ENCODE measurements at places on chromosomes 6 and 20.

GRCh38 chr20:35561268-35561667, 19.4 kb downstream of the ERGIC3 start:
- no peak for DNase-seq

- DNase-seq = no peak
Measured at GRCh38 chr6:53426667-53427270, 78.0 kb upstream of the ELOVL5 start.

- DNase-seq = no peak
Measured at GRCh38 chr20:10927011-10927583, 253.3 kb upstream of the JAG1 start.

- no peak for DNase-seq
Measured at GRCh38 chr6:155660251-155660977, 204.8 kb upstream of the NOX3 start.

DNA sequence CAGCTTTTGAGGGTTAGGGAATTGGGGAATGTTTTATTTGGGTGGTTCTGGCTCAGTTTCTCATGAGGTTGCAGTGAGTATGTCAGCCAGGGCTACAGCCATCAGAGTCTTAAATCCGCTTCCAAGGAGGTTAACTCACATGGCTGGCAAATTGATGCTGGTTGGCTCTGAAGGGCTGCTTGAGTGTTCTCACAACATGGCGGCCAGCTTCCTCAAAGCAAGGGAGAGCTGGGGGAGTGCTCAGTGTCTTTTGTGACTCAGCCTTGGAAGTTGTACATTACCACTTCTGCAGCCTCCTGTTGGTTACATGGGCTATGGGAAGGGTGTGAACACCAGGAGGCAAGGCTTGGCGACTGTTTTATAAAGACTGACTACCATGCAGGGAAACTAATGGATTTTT, 17.8 kb upstream of the PPP1R3G start:
- no peak for DNase-seq

DNA sequence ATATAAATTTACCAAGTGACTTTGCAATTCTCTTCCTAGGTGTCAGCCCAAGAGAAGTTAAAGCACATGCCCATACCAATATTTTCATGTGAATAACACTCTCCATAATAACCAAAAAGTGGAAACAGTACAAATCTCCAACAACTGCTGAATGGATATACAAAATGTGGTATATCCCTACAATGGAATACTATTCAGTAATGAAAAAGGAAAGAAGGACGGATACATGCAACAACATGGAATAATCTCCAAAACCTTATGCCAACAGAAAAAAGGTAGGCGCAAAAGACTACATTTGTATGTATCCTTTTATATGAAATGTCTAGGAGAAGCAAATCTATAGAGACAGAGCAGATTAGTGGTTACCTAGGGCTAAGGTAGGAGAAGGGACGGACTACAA, 487.7 kb upstream of the ID4 start:
- DNase-seq = no peak

DNA sequence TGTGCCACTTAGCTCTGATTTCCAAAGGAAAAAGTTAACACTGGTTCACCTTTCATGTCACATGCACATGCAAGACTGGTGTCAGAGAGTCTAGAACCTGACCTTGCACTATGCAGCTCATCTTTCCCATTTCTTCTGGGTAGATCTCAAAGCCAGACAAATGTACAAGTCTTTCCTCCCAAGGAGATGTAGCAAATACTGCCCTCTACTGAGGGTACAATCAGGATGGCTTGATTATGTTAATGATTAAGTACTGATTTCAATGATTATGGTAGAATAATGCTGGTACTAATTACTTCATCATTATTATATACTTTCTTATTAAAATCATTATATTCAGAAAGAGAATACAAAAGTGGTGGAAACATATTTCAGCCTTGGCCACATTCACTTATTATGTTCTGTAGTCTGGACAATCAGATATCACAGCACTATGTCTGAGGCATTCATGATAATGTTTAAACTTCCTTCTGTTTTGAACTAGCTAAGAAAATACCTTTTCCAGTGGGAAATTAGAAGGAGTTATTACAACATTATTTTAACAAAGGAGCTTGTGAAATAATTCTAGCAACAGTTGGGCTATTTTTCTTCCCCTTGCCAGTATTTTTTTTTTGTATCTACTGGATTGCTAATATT, 68.5 kb upstream of the FOXO3 start:
- no peak for DNase-seq

- DNase-seq = no peak
Measured at GRCh38 chr6:135008941-135009290, 45.7 kb downstream of the HBS1L start.

DNA sequence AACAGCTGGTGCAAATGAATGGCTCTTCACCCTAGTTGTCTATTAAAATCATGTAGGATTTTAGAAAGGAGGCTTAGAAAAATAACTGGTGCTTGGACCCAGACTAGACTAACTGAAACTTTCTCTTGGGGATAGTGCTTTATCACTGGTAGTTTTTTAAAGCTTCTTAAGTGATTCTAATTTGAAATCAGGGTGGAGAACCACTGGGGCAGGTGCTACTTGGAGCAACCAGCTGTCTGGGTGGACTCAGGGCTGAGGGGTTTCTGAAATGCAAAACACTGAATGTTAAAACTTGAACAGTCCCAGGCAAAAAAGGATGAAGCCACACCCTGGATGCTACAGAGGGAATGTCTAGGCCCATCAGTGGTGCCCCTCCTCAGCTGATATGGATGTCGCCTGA, 81.2 kb downstream of the PXDC1 start:
- no peak for DNase-seq

DNA sequence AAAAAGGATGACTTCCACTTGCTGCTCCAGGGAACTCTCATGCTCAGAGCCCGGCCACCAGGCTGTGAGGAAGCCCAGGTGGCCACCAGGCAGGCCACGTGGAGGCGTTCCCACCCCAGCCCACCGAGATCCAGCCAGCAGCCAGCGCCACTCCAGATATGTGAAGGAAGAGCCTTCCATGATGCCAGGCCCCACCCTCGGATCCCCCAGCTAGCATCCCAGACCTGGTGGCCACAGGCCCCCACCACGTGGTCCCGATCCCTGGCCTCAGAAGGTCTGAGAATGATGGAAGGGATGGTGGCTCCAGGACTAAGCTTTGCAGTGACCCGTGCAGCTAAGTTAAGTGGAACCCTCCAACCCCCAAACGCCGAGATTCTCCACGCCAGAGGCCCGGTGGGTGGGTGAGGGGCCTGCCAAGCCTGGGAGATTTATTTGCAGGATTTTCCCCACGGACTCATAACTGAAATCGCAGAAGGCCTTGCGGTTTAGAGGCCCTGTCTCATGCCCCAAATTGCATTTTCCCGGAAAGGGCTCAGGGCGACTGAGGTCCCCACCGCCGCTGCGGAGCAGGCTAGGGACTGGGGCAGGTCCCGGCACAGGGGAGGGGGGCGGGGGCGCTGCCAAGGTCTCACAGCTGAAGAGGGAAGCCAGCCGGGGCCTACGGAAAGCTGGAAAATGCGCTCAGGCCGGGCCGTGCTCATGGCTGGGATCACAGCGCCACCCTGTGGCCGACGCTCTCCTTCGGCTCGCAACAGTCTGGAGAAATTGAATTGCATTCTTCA, 31.1 kb upstream of the CST7 start:
- no peak for DNase-seq

GRCh38 chr20:4546342-4546741, 175.4 kb upstream of the PRND start:
- no peak for DNase-seq

DNA sequence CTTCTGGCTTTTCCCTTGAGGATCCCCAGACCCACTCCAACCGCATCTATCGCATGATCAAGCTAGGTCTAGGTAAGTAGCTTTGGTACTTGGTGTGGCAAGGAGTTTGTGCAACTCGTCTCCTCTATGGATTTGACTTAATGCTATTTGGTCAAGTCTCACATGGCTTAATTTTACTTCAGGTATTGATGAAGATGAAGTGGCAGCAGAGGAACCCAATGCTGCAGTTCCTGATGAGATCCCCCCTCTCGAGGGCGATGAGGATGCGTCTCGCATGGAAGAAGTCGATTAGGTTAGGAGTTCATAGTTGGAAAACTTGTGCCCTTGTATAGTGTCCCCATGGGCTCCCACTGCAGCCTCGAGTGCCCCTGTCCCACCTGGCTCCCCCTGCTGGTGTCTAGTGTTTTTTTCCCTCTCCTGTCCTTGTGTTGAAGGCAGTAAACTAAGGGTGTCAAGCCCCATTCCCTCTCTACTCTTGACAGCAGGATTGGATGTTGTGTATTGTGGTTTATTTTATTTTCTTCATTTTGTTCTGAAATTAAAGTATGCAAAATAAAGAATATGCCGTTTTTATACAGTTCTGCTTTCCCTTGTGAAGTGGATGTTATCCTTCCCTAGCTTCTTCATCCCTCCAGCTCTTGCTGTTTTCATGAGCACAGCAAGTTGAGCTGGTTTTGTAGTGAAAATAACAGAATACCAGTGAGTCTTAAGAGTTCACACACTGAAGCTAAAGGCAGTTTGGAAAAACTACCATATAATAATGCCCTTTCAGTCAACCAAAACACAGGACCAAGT, 3.8 kb downstream of the SLC35B2 start:
- no peak for DNase-seq

DNA sequence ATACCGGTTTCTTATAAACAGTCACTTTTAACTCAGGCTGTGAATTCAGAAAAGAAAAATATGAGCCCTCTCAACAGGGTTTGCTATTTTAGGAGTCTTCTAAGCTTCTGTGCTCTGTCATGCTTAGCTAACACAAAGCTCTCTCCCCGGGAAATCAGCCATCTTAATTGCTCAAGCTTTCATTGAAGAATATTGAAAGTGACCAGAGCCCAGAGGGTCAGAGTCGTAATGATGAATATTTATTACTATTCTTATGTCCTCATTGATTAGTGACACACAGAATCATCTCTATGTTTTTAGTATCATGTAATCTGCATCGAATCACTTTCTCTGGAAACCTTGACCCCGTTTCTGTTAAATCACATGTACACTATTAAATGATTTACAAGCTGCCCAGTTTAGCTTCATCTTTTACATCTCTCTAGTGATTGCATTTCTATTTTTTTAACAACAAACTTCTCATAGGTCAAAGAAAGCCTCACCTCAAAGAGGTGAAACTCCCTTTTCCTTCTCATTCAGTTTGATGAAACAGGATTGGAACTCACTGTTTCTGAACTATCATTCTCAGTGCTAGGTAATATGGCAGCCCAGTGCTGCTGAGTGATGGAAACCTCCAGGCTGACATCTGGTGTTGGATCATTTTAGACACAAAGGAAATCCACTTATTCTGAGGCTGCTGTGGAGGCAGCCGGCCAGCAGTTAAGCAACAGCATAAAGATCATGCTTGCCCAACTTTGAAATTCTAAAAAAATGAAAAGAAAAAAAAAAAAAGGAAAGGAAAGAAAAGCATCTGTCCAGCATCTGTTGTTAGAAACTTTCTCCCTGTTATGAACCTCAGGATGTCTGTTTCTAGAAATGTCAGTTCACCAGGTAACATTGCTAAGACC, 96.3 kb downstream of the RFPL4B start:
- DNase-seq = no peak

GRCh38 chr6:56708810-56709597, 66.3 kb upstream of the DST start:
- DNase-seq = no peak

DNA sequence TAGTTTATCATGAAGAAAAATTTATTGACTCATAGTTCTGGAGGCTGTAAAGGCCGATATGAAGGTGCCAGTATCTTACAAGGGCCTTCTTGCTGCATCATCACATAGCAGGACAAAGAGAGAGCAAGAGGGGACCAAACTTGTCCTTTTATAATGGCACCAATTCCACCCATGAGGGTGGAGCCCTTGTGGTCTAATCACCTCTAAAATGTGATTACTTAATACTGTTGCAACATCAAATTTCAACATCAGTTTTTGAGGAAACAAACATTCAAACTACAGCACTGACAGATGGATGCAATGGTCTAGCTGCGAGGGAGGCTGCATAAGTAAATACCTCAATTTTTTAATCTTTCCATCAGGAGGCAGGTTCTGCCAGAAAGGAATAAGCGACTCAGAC, 76.7 kb upstream of the LAMA2 start:
- DNase-seq = no peak

- DNase-seq = no peak
Measured at GRCh38 chr6:135012349-135012748, 42.3 kb downstream of the HBS1L start.

- DNase-seq = no peak
Measured at GRCh38 chr6:135852746-135853145, 1.2 kb downstream of the PDE7B start.

GRCh38 chr6:120590611-120591010, 743.7 kb downstream of the TBC1D32 start:
- no peak for DNase-seq

- DNase-seq = no peak
Measured at GRCh38 chr6:108655806-108656651, 95.3 kb downstream of the FOXO3 start.

DNA sequence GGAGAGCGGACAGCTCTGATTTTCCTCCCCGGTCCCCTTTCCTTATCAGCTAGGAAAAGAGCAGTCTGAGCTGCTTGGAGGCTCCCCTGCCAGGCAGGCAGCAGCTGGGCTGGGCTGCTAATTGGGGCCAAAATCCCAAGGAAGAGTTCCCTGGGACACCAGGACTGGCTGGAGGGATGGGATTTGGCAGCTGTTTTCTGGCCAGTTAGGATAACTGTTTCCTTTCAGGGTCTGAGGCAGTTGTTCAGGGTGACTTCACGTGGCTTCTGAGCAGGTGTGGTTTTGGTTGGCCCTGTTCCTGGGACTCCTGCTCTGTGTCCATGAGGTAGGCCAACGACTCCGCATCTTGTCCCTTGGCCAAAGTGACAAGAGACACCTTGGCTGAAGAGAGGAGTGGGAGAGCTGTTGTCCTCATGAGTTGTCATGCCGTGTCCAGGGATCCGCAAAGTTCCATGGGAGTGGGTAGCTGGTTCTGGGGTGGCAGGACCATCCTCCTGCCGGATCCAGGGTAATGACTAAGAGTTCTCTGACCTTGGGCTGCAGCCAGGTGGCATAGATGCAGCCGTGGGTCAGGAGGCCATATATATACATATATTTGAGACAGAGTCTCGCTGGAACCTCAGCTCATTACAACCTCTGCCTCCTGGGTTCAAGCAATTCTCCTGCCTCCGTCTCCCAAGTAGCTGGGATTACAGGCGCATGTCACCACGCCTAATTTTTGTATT, 21.2 kb downstream of the MRPS18A start:
- no peak for DNase-seq

DNA sequence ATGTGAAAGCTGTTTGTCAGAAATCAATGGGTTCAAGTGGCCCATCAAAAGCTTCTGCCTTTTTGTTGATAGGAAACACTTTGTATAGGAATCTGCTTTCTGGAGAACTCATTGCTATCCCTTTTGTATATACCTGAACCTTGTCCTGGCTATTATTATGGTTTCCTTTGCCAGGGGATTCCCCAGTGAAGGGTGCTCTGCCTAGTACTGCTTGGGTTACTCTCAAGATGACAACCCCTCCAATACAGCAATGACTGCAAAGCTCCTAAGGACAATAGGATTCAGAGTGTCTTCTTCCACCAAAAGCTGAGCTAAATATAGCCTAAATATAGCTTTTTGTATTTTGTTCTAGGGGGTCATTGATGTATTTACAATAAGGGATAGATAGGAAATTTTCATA, 54.0 kb upstream of the PTPRK start:
- no peak for DNase-seq

All from thoracic aorta (tissue), 2 donors.